Osteocyte (in vitro differentiated cells): ENCODE measurements at places on chromosomes 6 and 20. TPM values are rescaled to one million over a fixed set of nuclear protein-coding genes. Genes with fewer than 3 reads are reported as not detected.

GRCh38 chr20:41225091-41225490 is 87.7 kb downstream of the PLCG1 start:
- no peak for DNase-seq
- peaks cover 33% of the 10 kb centered on the region for H3K4me1 ChIP-seq
- no peaks in the 10 kb centered on the region for H3K27me3 ChIP-seq
- H3K27ac ChIP-seq, result no peak overlapping the region

- H3K27me3 ChIP-seq, result no peaks in the 10 kb centered on the region
- no peak overlapping the region for H3K27ac ChIP-seq
- H3K4me3 ChIP-seq, result no peak overlapping the region
- H3K36me3 ChIP-seq, result no peaks in the 10 kb centered on the region
- DNase-seq, result no peak
Measured at GRCh38 chr6:131838051-131838450, 30.2 kb downstream of the ENPP1 start.

- H3K27ac ChIP-seq, result no peak overlapping the region
- H3K4me1 ChIP-seq, result peaks cover 4% of the 10 kb centered on the region
- peaks cover 12% of the 10 kb centered on the region for H3K27me3 ChIP-seq
- no peak for DNase-seq
Measured at GRCh38 chr20:59583428-59584277, 20.7 kb upstream of the PHACTR3 start.

GRCh38 chr6:37867756-37868446 is 48.4 kb downstream of the ZFAND3 start:
- H3K4me3 ChIP-seq, result no peak overlapping the region
- no peak for DNase-seq
- H3K27me3 ChIP-seq, result no peaks in the 10 kb centered on the region
- H3K27ac ChIP-seq, result peak overlapping the region; percentile 79

- peaks cover 8% of the 10 kb centered on the region for H3K36me3 ChIP-seq
- no peaks in the 10 kb centered on the region for H3K4me1 ChIP-seq
- H3K27me3 ChIP-seq, result no peaks in the 10 kb centered on the region
- DNase-seq, result no peak
Measured at GRCh38 chr20:16412906-16413305, 160.3 kb downstream of the KIF16B start.

GRCh38 chr6:70547313-70547712 is 19.4 kb upstream of the SDHAF4 start:
- DNase-seq, result no peak
- H3K4me1 ChIP-seq, result no peaks in the 10 kb centered on the region
- no peak overlapping the region for H3K27ac ChIP-seq
- no peaks in the 10 kb centered on the region for H3K27me3 ChIP-seq

GRCh38 chr6:22954749-22955385 is 385.5 kb downstream of the HDGFL1 start:
- DNase-seq, result no peak
- H3K4me1 ChIP-seq, result peaks cover 36% of the 10 kb centered on the region
- H3K4me3 ChIP-seq, result peak overlapping the region; percentile 56
- H3K27ac ChIP-seq, result peak overlapping the region; percentile 72
- H3K36me3 ChIP-seq, result no peaks in the 10 kb centered on the region
- H3K27me3 ChIP-seq, result no peaks in the 10 kb centered on the region

- no peak overlapping the region for H3K4me3 ChIP-seq
- peaks cover 8% of the 10 kb centered on the region for H3K27me3 ChIP-seq
- H3K36me3 ChIP-seq, result no peaks in the 10 kb centered on the region
- H3K27ac ChIP-seq, result no peak overlapping the region
Measured at GRCh38 chr6:68473433-68474210, 161.5 kb upstream of the ADGRB3 start.

DNA sequence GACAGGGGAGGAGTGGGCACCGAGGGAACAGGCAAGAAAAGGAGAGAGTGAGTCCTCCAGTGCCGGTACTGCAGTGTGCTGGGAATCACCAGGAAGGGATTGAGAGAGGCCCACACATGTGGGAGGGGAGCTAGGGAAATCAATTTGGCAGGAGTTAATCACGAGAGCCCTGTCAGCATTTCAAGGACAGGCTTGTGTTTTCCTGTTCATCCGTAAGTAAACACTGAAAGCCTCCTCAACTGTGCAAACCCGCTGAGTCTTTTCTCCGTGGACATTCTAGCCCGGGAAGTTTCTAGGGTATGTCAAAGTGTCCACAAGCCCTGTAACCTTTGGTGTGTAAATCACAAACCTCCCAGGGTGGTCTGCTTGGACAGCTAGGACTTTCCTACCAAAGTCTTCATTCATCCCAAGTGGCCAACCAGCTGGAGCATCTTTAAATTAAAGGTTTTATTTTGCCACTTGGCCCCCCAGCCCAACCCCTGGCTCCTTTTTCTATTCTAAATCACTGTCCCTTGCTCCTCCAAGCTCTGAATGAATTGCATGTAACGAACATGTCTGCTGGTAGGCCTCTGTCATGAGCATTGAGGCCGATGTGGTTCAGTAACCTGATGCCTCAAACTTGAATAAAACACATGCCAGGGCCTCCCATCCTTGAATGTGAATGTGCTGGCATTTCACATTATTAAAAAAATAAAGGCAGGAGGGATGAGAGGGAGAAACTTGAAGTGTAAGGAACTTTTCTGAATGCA is 149.1 kb downstream of the ZNF217 start:
- no peak overlapping the region for H3K27ac ChIP-seq
- no peaks in the 10 kb centered on the region for H3K4me1 ChIP-seq
- H3K4me3 ChIP-seq, result no peak overlapping the region
- DNase-seq, result peak; percentile 54
- no peaks in the 10 kb centered on the region for H3K27me3 ChIP-seq
- no peaks in the 10 kb centered on the region for H3K36me3 ChIP-seq

DNA sequence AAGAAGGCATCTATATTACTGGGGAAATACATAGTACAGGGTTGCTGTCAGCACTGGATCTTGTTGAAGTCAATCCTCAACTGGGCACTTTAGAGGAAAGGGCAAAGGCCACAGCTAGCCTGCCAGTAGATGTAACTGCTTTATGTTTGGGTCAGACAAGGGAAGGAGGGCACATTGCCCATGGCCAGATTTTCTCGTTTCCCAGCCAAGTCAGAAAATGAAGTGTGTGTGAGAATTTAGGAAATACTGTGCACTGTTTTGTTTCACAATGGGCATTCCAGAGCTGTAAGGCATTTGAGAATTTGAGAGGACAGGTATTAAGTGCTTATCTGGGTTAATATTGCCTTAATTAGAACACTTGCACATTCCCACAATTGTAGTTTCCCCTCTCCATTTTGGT is 183.9 kb upstream of the MCHR2 start:
- H3K4me3 ChIP-seq, result no peak overlapping the region
- H3K4me1 ChIP-seq, result peaks cover 50% of the 10 kb centered on the region
- peak overlapping the region; percentile 91 for H3K27ac ChIP-seq
- H3K36me3 ChIP-seq, result no peaks in the 10 kb centered on the region
- no peaks in the 10 kb centered on the region for H3K27me3 ChIP-seq

- peaks cover 45% of the 10 kb centered on the region for H3K4me1 ChIP-seq
- peaks cover 6% of the 10 kb centered on the region for H3K36me3 ChIP-seq
Measured at GRCh38 chr6:140844167-140844566, 1288.6 kb upstream of the GJE1 start.

GRCh38 chr6:43481591-43482236 is 4.3 kb downstream of the TJAP1 start:
- DNase-seq, result no peak
- no peak overlapping the region for H3K4me3 ChIP-seq
- peaks cover 34% of the 10 kb centered on the region for H3K4me1 ChIP-seq
- no peak overlapping the region for H3K27ac ChIP-seq
- H3K27me3 ChIP-seq, result no peaks in the 10 kb centered on the region

DNA sequence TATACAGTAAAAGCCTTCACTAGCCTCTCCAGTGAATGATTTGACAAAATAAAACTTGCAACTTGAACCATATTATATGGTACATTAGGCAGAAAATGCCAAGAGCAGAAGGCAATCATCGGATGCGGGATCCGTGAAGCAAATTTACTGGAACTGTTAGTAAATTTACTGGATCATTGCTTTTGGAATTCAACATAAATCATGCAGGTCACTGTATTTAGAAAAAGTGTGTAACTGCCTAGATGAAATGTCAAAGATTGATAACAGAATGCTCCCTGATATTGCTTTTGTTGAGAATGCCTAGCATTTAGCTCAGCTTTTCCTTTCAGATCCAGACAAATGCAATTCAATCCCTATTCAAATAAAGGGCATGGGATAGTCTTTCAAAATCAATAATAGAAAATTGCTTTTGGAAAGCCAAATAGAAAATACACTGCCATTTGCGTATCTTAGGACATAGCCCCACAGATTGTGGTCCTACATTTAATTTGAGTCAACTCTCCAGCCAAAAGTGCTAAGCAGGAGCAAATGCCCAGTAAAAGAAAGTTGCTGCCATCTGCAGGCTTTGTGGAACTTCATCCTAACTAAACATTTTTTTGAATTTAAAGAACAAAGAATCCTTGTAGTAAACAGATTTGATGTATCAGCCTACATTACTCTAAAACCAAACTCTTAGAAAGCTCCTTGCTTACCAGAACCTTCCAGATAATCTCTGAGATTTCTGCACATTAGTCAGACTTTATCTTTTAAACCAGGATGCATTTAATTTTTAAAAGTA is 109.5 kb upstream of the HSF2 start:
- no peak for DNase-seq
- H3K36me3 ChIP-seq, result no peaks in the 10 kb centered on the region
- H3K4me1 ChIP-seq, result no peaks in the 10 kb centered on the region
- peaks cover 48% of the 10 kb centered on the region for H3K27me3 ChIP-seq
- no peak overlapping the region for H3K4me3 ChIP-seq

DNA sequence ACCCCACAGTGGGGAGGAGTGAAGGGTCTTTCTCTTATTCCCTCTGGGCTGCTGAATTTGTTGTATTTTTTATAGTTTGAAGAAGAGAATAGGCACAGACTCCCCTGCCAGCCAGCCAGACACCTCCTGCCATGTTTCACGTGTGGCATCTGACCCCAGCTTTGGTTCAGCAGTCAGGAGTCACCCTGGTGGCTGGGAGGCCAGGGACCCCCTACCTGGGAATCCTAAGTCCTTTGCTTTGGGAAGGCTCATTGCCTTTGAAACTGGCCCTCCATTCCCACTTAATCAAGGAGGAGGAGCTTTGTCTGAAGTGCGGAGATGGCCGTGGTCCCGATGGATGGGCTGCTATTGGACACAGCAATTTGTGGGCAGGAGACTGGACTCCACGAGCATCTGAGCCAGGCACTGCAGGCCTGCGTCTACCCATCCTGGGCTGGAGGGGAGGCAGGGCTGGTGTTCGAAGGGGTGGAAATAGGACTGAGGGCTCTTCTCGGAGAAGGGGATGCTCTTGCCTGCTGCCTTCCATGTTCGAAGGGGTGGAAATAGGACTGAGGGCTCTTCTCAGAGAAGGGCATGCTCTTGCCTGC is 196.1 kb downstream of the DLL1 start:
- H3K27me3 ChIP-seq, result no peaks in the 10 kb centered on the region
- no peaks in the 10 kb centered on the region for H3K36me3 ChIP-seq
- peak; percentile 76 for DNase-seq
- no peak overlapping the region for H3K27ac ChIP-seq
- no peaks in the 10 kb centered on the region for H3K4me1 ChIP-seq
- no peak overlapping the region for H3K4me3 ChIP-seq

- H3K27ac ChIP-seq, result no peak overlapping the region
- peaks cover 4% of the 10 kb centered on the region for H3K36me3 ChIP-seq
- DNase-seq, result no peak
- no peaks in the 10 kb centered on the region for H3K27me3 ChIP-seq
- peaks cover 55% of the 10 kb centered on the region for H3K4me1 ChIP-seq
Measured at GRCh38 chr6:81769824-81770223, 17.3 kb upstream of the TENT5A start.

- H3K27me3 ChIP-seq, result no peaks in the 10 kb centered on the region
- H3K27ac ChIP-seq, result no peak overlapping the region
- DNase-seq, result no peak
- no peak overlapping the region for H3K4me3 ChIP-seq
Measured at GRCh38 chr6:4449409-4449808, 314.0 kb upstream of the ECI2 start.

DNA sequence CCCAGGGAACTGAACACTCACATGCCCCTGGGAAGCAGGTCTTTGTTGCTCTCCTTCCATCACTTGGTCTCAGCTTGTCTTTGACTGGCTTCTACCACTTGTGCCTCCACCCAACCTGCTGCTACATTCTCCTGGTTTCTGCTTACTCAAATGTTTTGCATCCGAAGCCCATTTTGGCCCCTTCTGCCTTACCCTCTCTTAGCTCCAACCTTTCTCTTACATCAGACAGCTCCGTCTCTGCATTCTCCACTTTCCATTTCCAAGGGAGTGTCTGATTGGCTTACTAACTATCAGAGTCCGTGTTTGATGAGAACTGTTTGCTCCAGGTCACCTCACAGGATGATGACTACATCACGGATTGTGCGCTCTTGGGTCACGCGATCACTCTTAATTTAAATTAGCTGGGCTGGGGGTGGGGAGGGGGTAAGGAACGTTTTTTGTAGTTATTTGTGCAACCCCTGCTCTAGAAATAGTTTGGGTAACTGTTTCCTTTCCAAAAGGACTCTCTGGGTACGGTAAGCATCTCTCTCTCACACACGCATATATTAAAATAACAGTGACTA is 844 bp upstream of the ABRACL start:
- H3K27ac ChIP-seq, result peak overlapping the region; percentile 86
- peaks cover 13% of the 10 kb centered on the region for H3K4me1 ChIP-seq
- DNase-seq, result no peak
- H3K36me3 ChIP-seq, result peaks cover 2% of the 10 kb centered on the region
- no peaks in the 10 kb centered on the region for H3K27me3 ChIP-seq
- H3K4me3 ChIP-seq, result peak overlapping the region; percentile 93

DNA sequence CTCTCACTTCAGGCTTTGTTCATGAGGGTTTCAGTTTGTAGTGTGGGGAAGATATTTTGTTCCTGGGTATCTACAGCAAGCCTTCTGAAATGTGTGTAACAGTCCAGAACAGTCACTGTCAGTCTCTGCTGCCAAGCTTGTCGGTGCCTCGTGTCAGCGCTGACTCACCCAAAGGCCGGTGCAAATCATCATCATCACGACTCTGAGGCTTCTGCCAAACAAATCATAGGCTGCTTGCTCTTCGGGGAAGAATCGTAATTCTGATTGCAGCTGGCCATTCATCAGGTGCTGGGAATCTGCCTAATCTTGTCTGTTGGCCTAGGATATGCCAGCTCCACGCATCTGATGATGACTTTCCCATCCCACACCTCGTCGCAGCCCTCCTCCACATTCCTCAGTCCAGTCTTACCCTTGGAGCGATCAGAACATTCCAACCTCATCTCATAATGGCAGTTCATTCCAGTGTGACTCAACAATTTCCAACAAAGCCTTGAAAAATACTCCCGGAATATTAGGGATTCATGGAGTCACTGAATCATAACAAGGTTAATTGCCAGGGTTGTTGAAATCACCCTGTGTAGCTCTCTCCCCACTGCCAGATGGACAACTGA is 40.9 kb downstream of the ALDH8A1 start:
- H3K36me3 ChIP-seq, result no peaks in the 10 kb centered on the region
- peak overlapping the region; percentile 89 for H3K27ac ChIP-seq
- peaks cover 31% of the 10 kb centered on the region for H3K4me1 ChIP-seq
- peak overlapping the region; percentile 33 for H3K4me3 ChIP-seq

GRCh38 chr6:11416936-11417576 is 120.5 kb upstream of the TMEM170B start:
- H3K36me3 ChIP-seq, result no peaks in the 10 kb centered on the region
- no peak overlapping the region for H3K27ac ChIP-seq
- no peak for DNase-seq
- H3K4me3 ChIP-seq, result no peak overlapping the region
- no peaks in the 10 kb centered on the region for H3K4me1 ChIP-seq
- no peaks in the 10 kb centered on the region for H3K27me3 ChIP-seq

Gene LY86
- total RNA-seq, result not detected in 2 replicates

Gene LY6G6D
- total RNA-seq, result not detected in 2 replicates

Gene RAB22A
- 21.3 and 25.2 TPM in 2 replicates for total RNA-seq

Gene CYP21A2
- total RNA-seq, result 0.30 and 0.44 TPM in 2 replicates

Gene CPNE5
- not detected in 2 replicates for total RNA-seq

Gene TRIM31
- total RNA-seq, result not detected in 2 replicates
